ENCODE measurements at places on chromosomes 6 and 20.

DNA sequence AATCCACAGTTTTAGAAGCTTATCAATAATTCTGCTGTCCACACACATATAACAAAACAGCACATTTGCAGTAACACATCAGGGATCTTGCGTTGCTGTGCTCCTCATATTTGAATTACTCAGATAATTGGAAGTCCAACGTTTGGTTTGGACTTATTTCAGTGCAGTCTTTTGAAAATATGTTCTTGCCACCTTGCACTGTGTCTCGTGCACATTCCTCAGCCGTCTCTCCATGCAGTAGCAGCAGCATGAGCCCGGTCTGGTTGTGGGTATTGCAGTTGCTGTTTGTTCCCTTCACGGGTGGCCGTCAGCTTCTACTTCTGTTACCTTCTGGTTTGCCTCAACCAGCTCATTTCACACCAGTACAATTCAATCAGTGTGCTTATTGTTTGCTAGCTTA, 215.5 kb downstream of the SLC24A3 start:
- no peak for DNase-seq

DNA sequence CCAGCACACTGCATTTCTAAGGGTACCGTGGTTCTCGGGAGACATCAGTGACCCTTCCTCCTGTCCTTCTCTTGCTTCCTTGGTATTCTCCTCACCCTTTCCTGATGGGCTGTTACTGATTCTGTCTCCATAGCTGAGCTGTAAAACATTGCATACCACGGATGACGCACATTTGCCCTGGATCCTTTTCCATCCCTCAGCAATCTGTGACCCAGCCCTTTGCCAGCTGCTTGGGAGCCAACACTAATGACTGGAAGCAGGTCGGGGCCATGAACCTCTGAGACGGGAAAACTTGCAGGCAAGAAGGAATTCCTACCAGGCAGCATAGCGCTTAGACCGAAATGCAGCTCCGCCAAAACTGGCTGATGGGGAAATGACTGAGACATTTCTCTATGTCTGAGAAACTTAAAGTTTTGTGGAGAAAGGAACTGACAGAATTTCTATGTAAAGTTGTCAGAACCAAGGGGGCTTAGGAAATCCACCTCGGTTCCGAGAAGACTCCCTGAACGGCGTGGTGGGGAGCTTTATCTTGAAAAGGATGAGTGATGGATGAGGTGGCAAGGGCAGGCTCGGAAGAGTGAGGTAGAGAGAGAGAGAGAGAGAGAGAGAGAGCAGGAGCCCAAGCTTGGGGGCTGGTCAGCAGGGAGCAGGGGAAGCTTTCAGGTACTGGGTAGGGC, 19.2 kb downstream of the TUBB2B start:
- DNase-seq, result peak; percentile 95

DNA sequence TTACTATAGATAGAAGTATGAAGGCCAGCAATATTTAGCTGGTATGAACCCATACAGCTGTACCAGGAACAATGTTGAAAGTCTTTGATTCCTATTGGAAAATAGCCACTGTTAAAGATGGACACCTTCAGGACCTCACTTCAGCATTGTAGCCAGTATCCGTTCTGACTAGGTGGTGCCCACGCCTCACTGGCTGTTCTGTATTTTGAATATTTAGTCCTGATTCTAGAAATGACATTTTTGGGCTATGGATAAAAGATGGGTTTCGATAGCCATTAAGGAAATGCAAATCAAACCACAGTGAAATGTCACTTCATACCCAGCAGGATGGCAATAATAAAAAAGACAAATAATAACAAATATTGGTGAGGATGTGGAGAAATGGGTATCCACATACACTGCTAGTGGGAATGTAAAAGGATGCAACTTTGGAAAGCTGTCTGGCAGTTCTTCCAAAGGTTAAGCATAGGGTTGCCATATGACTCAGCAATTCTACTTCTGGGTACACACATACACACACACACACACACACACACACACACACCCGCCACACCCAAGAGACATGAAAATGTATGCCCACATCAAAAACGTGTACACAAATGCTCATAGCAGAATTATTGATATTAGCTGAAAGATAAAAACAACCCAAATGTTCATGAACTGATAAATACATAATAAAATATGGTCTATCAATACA, 56.8 kb downstream of the UTRN start:
- DNase-seq, result no peak

DNA sequence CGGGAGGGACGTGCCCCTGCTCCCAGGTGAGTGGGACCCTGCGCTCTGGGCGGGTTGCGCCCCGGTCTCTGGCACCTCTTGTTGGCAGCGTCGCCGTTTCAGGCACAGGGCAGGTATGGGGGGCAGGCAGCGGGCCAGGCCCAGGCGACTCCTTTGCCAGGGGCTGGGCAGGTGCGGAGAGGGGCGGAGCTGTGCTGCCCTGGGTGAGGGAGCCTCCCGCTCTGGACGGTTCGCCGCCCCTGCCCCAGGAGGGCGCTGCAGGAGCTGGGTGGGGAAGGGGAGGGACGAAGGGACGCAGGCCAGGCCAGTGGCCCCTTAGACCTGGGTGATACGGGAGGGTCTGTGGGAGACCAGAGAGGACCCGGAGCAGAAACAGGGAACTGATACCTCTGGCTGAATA, 663.9 kb upstream of the DEFB115 start:
- no peak for DNase-seq

GRCh38 chr20:62202083-62202395, 18.0 kb downstream of the HRH3 start:
- DNase-seq, result peak; percentile 85

DNA sequence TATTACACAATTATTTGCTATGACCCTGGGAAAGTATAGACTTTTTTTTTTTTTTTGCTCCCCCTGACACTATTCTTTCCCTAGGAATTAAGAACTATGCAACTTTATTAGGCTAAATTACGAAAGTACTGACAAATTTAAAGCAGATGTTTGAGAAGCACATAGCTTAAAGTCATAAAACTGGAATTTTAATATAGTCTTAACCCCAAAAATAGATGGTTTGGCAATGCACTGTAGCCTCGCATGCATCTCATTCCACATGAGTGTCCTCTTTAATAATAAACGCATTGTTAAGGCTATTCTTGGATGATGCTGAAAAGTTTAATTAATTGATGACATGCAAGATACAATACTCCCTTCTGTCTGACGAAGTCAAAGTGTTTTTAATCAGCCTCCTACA, 49.3 kb downstream of the TBC1D7 start:
- DNase-seq, result peak; percentile 74

- DNase-seq, result peak; percentile 69
Observed at GRCh38 chr6:53484476-53485280, 60.2 kb downstream of the GCLC start.

- no peak for DNase-seq
Observed at GRCh38 chr20:50826121-50826520, 31.3 kb downstream of the BCAS4 start.

Measured in EL (cell line).